Aorta (tissue), 5 donors: ENCODE measurements at places on chromosomes 5 and 9. TPM values are rescaled to one million over a fixed set of nuclear protein-coding genes. Genes with fewer than 3 reads are reported as not detected.

- no peaks in the 10 kb centered on the region for H3K27me3 ChIP-seq
- DNase-seq: peak; percentile 83
- H3K4me1 ChIP-seq: no peaks in the 10 kb centered on the region
- no peaks in the 10 kb centered on the region for H3K36me3 ChIP-seq
Measured at GRCh38 chr9:124812441-124812876, 35.5 kb downstream of the OLFML2A start.

NR6A1 gene
- 1.6 TPM for total RNA-seq

DNA sequence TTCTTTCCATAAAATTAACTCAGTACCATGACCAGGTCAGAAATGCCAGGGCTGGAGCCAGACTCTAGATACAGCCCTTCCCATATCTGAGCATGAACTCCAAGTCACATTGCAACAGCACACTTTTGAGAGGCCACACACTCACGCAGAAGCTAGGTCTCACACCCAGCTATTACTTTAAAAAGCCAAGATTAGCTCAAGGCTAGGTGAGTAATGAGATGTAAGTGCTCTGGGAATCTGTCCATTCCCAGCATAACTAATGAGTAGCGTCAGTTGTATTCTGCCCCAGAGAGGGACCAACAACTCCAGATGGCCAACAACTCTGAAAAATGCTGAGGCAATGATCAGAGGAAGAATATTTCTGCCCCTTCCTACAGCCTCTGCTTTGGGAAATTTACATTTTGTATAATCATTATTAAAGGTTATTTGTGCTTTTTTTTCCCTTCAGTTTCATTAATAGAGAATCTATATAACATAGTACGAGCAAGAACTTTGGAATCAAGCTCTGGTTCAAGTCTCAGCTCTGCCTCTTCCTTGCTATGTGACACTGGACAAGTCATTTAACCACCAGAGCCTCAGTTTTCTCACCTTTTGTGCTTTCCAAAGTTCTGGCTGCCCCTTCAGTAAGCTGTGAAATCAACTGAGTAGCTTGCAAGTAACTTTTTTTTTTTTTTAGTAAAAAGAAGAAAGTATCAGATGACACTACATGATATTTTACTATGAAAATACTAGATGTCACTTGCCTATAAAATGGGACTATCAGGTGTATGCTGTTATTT lies 118.3 kb downstream of the NR6A1 start:
- H3K27ac ChIP-seq: no peak overlapping the region
- H3K27me3 ChIP-seq: no peaks in the 10 kb centered on the region

PARP8 gene
- total RNA-seq: 47.6 TPM
